ENCODE measurements at places on chromosomes 1 and 21. TPM values are rescaled to one million over a fixed set of nuclear protein-coding genes. Genes with fewer than 3 reads are reported as not detected.

DNA sequence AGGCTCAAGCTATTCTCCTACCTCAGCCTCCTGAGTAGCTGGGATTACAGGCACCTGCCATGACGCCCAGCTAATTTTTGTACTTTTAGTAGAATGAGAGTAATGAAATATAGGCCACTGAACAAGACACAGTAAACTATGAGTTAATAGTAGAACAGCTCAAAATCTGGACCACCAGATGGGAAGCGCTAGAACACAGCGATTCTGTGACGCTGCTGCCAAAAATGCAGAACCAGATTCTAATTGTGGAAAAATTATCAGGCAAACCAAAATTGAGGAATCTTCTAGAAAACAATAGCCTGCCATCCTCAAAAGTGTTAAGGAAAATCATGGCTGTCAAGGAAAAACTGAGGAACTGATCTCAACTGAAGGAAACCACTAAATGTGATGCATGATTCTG lies 111.4 kb upstream of the TIAM1 start:
- DNase-seq, result no peak

GRCh38 chr1:244163861-244164510 lies 112.9 kb downstream of the ZBTB18 start:
- DNase-seq, result peak; percentile 97

GRCh38 chr1:111720274-111720976 lies 18.8 kb downstream of the INKA2 start:
- no peak for DNase-seq

DNA sequence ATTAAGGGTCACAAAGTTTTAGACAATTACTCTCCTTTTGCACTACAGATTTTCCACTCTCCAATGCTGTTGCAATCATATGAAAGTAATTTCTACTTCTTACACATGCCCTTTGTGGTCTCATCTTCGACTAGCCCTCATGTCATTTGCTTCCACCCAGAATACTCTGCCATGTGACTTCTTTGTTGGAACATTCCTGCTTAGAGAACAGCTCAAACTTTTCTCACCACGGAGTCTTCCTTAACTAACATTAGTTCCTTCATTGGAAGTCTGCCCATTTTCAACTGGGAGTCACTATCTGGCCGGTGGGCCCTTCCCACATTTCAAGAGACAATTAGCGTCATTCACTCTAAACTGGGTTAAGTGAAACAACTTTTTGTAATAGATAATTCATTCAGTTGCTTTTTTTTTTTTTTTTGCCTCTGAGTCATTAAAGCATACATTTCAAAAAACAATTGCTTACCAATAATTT lies 142.6 kb upstream of the PALMD start:
- no peak for DNase-seq

DNA sequence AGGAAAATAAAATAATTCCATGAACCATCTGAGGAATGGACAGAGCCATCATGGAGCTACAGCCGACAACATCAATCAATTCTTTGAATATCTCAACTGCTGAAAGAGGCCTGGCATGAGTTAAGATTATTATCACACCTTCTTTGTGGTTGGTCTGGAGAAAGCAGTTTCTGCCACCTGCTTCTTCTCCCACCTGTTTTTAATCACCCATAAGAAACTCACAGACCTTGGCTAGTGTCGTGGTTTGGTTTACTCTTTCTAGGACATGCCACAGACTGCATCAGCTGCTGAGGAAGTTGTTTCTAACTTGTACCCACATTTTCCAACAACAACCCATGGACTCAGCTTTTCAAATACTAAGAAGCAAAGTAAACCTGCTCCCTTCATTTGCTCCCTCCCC lies 65.6 kb downstream of the NTPCR start:
- DNase-seq, result no peak

- no peak for DNase-seq
Measured at GRCh38 chr1:9850442-9851162, 26.8 kb upstream of the CLSTN1 start.

- no peak for DNase-seq
Measured at GRCh38 chr1:7005762-7006161, 220.5 kb downstream of the CAMTA1 start.

- no peak for DNase-seq
Measured at GRCh38 chr21:32233722-32234301, 45.0 kb downstream of the MIS18A start.

DNA sequence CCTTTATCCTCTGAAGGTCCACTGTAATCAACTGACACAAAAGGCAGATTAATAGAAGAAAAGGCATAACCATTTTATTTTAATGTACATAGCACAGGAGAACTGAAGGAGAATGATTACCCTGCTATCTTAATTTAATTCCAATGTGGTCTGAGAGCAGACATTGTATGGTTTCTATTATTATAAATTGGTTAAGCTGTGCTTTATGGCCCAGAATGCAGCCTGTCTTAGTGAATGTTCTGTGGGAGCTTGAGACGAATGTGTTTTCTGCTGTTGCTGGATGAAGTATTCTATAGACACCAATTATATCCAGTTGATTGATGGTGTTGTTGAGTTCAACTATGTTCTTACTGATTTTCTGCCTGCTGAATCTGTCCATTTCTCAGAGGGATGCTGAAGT lies 25.0 kb upstream of the SLC2A1 start:
- no peak for DNase-seq

DNA sequence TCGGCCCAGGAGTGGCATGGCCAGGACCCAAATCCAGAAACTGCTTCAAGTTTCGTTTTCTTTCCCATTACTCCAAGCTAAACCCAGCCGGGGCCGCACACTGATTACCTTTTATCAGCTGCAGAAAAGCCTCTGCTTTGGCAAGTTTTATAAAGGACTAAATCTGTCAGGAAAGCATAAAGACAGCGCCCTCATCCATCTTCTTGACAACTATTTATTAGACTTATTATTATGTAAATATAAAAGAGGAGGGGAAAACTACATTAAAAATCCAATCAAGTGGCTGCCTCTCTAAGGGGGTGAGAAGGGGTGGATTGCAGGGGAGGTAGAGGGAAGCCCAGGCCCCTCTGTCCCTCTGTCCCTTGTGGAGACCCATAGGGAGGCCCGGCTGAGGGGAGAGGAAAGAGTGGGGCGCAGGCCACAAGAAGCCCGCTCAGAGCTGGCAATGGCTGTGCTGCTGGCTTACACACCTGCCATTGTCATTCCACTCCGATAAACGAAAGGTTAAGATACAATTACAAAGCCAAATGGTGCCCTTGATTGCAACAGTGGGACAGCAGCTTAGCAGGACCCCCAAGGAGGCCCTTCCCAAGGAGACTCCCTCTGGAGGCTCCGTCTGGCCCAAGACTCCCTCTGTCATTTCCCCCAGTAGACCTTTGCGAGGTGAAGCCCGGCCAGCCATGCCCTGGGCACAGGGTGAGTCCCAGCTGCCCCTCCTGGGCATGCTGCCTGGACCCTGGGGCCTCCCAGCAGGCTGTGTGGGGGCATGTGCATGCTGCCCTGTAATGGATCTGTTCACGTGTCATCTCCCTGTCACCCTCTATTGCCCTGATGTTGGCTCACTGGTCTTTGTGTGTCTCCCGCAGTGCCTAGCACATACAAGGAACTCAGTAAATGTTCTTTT lies 45.4 kb downstream of the KCND3 start:
- no peak for DNase-seq

DNA sequence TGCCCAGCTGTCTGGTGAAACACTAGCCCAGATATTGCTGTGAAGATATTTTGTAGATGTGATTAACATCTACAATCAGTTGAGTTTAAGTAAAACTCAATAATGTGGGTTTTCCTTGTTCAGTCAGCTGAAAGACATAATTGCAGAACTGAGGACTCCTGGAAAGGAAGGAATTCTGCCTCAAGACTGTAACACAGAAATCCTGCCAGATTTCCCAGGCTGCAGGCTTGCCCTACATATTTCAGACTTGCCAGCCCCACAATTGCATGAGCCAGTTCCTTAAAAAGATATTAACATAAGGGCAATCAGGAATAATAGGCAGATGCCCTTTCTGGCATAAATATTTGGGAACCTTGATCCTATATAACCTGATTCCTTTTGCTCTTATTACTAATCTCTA lies 14.2 kb upstream of the NIBAN1 start:
- no peak for DNase-seq

DNA sequence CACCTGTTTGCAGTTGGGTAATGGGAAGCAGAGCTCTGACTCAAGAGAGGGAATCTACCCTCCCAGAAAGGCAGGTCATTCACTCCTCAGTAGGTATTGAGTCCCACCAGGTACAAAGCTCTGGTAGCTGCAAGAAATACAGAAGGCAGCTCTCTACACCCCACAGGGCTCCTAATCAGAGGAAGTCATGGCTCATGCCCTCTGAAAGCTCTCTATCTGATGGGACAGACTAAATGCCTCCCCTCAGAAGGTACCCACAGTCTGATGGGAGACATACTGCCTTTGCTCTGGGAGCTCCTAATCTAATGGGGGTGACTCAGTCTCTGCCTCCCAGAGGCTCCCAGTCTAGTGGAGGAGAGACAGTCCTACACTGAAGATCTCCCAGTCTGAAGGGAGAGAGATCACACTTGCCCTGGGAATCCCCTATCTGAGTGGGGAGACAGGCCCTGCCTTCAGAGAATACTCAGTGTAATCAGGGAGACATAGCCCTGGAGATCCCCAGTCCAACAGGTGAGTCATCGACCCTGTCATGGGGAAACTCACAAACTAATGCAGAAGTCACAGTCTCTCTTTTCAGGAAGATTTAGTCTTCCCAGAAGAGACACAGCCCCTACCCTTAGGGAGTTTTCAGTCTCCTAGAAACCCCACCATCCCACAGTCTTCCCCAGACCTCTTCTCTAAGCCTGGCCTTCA lies 23.7 kb downstream of the CAMK1G start:
- DNase-seq, result no peak

- DNase-seq, result no peak
Measured at GRCh38 chr1:117838911-117839310, 90.5 kb downstream of the GDAP2 start.

DNA sequence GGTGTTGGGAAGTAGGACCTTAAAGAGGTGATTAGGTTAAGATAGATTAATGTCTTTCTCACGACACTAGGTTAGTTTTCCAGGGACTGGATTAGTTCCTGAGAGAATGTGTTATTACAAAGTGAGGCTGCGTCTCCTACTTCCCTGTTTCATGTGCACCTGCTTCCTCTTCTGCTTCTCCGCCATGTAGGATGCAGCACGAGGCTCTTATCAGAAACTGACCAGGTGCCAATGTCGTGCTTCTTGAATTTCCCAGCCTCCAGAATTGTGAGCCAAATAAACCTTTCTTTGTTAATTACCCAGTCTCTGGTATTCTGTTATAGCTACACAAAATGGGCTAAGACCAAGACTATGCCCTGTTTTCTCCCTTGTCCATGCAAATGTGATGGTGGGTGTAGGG lies 152.2 kb upstream of the LMO4 start:
- no peak for DNase-seq

- DNase-seq, result no peak
Measured at GRCh38 chr1:237309595-237310118, 267.7 kb downstream of the RYR2 start.

GRCh38 chr21:16476056-16476825 lies 746.5 kb downstream of the USP25 start:
- DNase-seq, result no peak

DNA sequence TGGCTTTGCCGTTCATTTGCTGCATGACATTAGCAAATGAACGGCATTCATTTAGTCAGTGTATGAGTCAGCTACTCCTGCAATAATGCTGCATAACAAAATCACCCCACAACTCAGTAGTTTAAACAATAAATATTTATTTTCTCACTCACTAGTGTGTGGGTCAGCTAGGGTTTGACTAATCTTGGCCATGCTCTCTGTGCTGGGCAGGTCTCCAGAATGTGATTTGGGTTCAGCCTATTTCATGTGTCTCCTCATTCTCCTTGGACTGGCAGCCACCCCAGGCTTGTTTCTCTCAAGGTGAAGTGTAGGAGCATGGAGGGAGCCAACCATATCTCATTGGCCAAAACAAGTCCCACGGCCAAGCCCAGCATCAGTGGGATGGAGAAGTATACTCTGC lies 104.3 kb downstream of the LACTBL1 start:
- DNase-seq, result no peak

- no peak for DNase-seq
Measured at GRCh38 chr1:3261007-3261968, 192.3 kb downstream of the PRDM16 start.

DNA sequence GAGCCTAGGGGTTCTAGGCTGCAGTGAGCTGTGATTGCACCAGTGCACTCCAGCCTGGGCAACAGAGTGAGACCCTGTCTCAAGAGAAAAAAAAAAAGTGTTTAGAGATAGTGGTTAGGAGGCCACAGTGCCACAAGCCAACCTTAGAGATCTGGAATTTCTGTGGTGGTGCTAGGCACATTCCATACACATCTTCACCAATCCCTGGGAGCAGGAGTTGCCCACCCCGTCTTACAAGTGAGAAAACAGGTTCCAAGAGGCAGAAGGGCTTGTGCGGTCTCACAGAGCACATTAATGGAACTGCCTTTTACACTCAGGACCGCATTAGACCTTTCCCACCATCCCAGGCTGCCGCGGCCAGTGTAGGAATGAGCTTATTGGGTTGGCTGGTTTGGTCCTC lies 93.2 kb downstream of the EPHB2 start:
- DNase-seq, result no peak

- DNase-seq, result no peak
Measured at GRCh38 chr1:232667778-232668165, 37.8 kb upstream of the SIPA1L2 start.

DNA sequence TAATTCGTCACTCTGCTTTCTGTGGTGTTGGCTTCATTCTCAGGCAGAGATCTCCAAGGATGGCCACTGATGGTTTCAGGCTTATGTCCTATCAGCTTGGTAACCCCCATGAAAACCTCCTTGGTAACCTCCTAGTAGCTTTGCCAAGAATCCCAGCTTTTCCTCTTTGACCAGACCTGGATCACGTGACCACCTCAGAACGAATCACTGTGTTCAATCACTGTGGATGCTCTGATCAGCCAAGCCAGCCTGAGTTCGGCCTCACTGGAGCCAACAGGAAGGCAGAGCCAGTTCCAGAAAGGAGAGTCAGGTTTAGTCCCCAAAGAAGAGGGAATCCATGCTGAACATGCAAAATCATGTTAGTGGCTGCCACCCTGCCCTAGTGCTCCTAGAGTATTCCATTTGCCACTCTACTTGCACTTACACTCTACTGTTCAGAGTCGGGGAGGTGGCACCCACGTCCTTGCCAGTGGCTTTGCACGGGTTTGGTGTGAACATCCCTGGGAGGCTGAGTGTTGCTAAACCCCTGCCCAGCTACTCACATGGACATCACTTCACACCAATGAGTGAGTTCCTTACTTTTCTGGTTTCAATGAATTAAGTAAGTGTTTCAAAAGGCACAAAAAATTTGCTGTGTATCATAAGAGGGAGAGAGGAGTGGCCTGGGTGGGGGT lies 33.5 kb upstream of the SSBP3 start:
- DNase-seq, result no peak

LORICRIN gene
- not detected for total RNA-seq

TMIGD3 gene
- total RNA-seq, result not detected

OR2T12 gene
- total RNA-seq, result not detected

KCND3 gene
- under 0.01 TPM for total RNA-seq

TRIM63 gene
- total RNA-seq, result not detected

THEM5 gene
- not detected for total RNA-seq

NBPF4 gene
- total RNA-seq, result not detected

TPRG1L gene
- total RNA-seq, result 31.9 TPM

CYYR1 gene
- total RNA-seq, result 10.4 TPM

FLG gene
- not detected for total RNA-seq

FMO3 gene
- total RNA-seq, result 0.28 TPM

TCHHL1 gene
- total RNA-seq, result not detected

CSMD2 gene
- total RNA-seq, result under 0.01 TPM

RGS13 gene
- total RNA-seq, result not detected

LPAR3 gene
- total RNA-seq, result not detected
